ENCODE measurements at places on chromosomes 6 and 20. TPM values are rescaled to one million over a fixed set of nuclear protein-coding genes. Genes with fewer than 3 reads are reported as not detected.

DNA sequence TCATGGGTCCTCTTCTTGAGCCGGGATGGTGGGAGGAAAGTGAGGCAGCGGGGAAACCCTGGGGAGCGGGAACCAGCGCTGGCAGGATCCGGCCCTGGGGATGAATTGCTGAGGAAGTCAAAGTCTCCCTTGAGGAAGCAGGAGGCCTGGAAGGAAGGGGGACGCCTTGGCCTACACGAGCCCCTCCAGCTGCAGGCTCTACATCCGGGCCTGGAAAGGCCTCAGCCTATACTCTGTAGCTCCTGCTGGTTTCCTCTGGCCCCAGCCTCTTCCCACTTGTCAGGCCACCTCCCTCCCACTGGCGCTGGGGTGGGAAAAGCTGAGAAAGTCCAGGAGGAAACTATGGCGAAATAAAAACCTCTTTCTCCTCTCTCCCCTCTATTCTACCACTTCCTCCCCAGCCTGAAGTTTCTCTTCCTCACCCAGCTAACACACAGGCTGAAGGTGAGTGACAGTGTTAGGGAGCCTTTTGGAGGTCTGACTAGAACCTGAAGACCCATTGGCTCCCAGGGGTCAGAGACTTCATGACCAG, 14.9 kb downstream of the TREML2 start:
- H3K4me1 ChIP-seq, result peaks cover 27% of the 10 kb centered on the region
- no peak overlapping the region for H3K4me3 ChIP-seq
- no peak for DNase-seq
- H3K27ac ChIP-seq, result no peak overlapping the region
- H3K36me3 ChIP-seq, result peaks cover 6% of the 10 kb centered on the region

The MYB gene
- 89.6 TPM for total RNA-seq

DNA sequence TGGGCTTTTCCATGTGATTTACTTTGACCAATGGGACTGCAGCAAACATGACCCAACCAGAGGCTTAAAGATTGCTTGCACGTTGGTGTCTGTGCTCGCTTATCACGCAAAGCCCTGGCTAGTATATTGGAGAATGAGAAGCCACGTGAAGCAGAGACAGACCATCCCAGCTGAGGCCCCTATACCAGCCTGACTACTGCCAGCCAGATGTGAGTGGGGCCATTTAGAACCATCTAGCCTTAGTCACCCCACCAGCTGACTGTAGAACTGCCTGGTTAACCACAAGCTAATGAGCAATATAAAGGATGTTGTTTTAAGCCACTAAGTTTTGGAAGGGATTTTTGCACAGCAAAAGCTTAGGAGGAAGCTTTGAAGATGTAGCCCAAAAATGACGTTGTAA, 74.5 kb downstream of the MACROD2 start:
- no peak for DNase-seq
- no peaks in the 10 kb centered on the region for H3K4me1 ChIP-seq
- H3K4me3 ChIP-seq, result no peak overlapping the region
- no peaks in the 10 kb centered on the region for H3K27me3 ChIP-seq
- no peaks in the 10 kb centered on the region for H3K36me3 ChIP-seq

- H3K4me1 ChIP-seq, result peaks cover 55% of the 10 kb centered on the region
- DNase-seq, result no peak
- H3K4me3 ChIP-seq, result peak overlapping the region; percentile 4
- no peak overlapping the region for H3K27ac ChIP-seq
- no peaks in the 10 kb centered on the region for H3K27me3 ChIP-seq
- H3K36me3 ChIP-seq, result peaks cover 11% of the 10 kb centered on the region
Observed at GRCh38 chr20:1618954-1619540, 762 bp downstream of the SIRPB1 start.

DNA sequence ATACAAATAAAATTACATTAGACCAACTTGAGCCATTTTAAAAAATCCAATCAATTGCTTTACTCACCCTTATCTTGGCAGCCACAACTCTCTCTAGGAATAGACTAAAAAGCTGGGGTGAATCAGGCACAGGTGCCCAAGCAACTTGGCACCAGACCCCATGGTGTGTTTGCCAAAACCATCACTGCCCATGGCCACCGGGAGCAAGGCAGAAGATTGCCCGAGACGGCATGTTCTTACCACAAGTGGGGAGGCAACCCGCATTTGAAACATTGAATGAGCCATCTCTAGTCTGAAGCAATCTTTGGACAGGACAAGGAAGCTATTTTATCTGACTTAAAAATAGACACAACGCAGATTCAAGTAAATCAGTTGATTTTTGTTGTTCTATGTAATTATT, 69.0 kb downstream of the SMLR1 start:
- no peaks in the 10 kb centered on the region for H3K27me3 ChIP-seq
- no peak overlapping the region for H3K4me3 ChIP-seq
- no peaks in the 10 kb centered on the region for H3K4me1 ChIP-seq
- H3K36me3 ChIP-seq, result no peaks in the 10 kb centered on the region

DNA sequence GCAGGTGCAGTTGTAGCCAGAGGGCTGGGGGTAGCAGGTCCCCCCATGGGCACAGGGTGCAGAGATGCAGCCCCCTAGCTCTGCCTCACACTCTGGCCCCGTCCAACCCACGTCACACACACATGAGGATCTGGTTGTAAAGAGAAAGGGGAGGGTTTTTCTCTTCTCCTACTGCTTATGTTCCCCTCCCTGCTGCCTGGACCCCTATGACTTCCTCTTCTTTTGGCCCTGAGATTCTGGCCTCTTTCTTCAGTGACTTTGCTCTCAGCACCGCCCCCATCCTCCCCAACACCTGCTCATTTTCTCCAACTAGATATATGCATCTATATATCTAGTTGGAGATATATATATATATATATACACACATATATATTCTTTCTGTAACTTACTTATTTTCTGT, 9.7 kb downstream of the NOTCH4 start:
- no peak for DNase-seq
- H3K36me3 ChIP-seq, result no peaks in the 10 kb centered on the region

DNA sequence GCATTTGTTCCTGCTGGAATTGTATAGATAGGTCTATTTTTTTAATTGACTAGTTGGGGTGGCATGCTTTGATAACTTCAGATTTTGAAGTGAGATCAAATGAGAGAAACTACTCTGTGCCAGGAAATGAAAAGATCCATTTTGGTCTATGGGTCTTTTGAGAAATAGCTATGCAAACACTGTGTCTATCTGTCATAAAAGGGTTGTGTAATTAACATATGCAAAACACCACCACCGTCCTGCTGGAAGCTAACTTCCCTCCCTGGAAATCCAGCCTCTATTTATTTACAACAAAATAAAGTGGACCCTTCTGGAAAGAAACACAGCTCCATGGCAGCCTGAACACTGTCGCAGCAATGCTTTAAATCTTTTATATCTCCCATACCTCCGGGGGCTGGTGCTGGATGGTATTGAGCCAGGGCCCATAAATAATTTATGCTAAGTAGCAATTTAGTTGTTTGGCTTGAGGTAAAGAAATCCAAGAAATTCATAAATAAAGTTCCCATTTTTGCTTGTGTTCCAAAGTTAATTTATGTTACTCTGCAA, 244.2 kb upstream of the POU3F2 start:
- H3K4me3 ChIP-seq, result no peak overlapping the region
- no peaks in the 10 kb centered on the region for H3K36me3 ChIP-seq

DNA sequence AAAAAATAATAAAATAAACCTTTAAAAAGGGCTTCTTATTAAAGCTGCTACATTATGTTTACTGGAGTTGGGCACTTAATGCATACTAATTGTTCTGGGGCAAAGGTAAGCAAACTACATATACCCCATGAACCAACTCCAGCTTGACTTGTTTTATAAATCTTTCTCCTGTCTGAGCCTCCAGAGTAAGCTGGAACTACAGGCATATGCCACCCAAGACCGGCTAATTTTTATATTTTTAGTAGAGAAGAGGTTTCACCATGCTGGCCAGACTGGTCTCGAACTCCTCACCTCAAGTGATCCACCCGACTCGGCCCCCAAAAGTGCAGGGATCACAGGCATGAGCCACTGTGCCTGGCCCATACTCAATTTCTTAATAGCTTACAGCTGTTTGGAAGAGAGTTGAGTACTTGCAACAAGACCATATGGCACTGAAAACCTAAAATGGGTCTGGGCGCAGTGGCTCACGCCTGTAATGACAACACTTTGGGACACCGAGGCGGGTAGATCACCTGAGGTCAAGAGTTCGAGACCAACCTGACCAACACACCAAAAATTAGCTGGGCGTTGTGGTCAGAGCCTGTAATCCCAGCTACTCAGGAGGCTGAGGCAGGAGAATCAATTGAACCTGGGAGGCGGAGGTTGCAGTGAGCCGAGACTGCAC, 19.9 kb downstream of the ROMO1 start:
- H3K36me3 ChIP-seq, result peaks cover 67% of the 10 kb centered on the region
- H3K27me3 ChIP-seq, result no peaks in the 10 kb centered on the region
- DNase-seq, result no peak
- H3K4me3 ChIP-seq, result no peak overlapping the region
- H3K27ac ChIP-seq, result no peak overlapping the region

The COL9A1 gene
- total RNA-seq, result not detected

DNA sequence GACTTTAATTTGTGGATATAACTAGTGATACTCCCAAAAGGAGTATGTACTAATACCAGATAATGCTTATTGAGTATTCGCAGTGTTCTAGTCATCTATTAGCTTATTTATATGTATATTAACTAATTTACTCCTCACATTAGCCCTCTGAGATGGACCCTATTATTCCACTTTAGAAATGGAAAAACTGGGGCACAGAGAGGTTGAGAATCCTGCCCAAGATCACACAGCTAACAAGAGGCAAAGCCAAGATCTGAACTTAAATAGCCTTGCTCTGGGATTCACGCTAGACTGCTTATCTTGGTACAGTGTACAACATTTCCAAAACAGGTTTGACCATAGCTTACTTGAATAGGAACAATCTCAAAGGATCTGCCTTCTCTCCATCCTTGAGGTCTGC, 8.5 kb upstream of the SPO11 start:
- no peaks in the 10 kb centered on the region for H3K36me3 ChIP-seq
- DNase-seq, result no peak
- peaks cover 59% of the 10 kb centered on the region for H3K27me3 ChIP-seq
- H3K4me3 ChIP-seq, result no peak overlapping the region
- H3K27ac ChIP-seq, result no peak overlapping the region
- peaks cover 5% of the 10 kb centered on the region for H3K4me1 ChIP-seq

The TUBE1 gene
- total RNA-seq, result 76.6 TPM

GRCh38 chr6:130655586-130655985, 171.6 kb upstream of the SMLR1 start:
- no peak overlapping the region for H3K27ac ChIP-seq
- H3K36me3 ChIP-seq, result peaks cover 2% of the 10 kb centered on the region
- H3K4me3 ChIP-seq, result no peak overlapping the region

DNA sequence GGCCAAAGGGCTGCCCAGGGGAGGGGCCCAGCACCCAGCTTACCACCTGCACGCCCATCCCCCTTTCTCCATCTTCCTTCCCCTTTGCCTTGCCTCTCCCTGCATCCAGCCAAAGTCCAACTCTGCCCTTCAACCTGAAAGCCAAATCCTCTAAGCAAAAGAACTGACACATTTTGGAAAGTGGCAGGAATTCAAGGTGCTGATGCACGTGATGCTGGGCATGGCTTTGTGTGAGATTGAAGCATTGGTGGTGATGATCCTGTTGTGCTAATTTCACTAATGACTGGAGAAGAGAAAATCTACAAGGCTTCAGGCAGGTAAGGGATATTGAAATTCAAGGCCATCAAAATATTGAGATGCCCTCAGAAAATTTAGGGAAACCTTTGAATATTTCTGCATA, 23.3 kb downstream of the SYNDIG1 start:
- H3K4me3 ChIP-seq, result no peak overlapping the region
- no peak for DNase-seq
- H3K36me3 ChIP-seq, result no peaks in the 10 kb centered on the region
- no peaks in the 10 kb centered on the region for H3K27me3 ChIP-seq
- no peak overlapping the region for H3K27ac ChIP-seq
- no peaks in the 10 kb centered on the region for H3K4me1 ChIP-seq

The KIAA0408 gene
- total RNA-seq, result 6.6 TPM

DNA sequence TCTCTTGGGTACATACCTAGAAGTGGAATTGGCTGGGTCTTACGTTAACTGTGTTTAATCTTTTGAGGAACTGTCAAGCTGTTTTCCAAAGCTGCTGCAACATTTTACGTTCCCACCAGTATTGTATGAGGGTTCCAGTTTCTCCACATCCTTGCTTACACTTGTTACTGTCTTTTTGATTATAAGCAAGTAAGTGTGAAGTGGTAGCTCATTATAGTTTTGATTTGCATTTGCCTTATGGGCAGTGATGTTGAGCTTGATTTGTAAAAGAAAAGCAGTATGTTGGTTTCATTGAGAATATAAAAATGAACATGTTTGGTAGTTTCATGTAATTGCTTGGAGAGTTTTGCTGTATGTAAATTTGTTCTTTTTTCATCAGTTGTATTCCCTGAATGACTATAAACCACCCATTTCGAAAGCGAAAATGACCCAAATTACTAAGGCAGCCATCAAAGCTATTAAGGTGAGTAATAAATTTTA, 40.4 kb downstream of the SCAF8 start:
- H3K27ac ChIP-seq, result peak overlapping the region; percentile 53
- peaks cover 8% of the 10 kb centered on the region for H3K36me3 ChIP-seq
- H3K27me3 ChIP-seq, result no peaks in the 10 kb centered on the region
- peaks cover 50% of the 10 kb centered on the region for H3K4me1 ChIP-seq
- DNase-seq, result peak; percentile 24
- peak overlapping the region; percentile 5 for H3K4me3 ChIP-seq

- peak overlapping the region; percentile 86 for H3K4me3 ChIP-seq
- peaks cover 56% of the 10 kb centered on the region for H3K4me1 ChIP-seq
- H3K27me3 ChIP-seq, result no peaks in the 10 kb centered on the region
- H3K27ac ChIP-seq, result peak overlapping the region; percentile 93
Observed at GRCh38 chr20:31570735-31571617, 34.1 kb upstream of the ID1 start.

GRCh38 chr20:19274412-19275015, 62.1 kb downstream of the SLC24A3 start:
- H3K27ac ChIP-seq, result no peak overlapping the region
- no peaks in the 10 kb centered on the region for H3K27me3 ChIP-seq

- no peaks in the 10 kb centered on the region for H3K4me1 ChIP-seq
- no peaks in the 10 kb centered on the region for H3K36me3 ChIP-seq
- DNase-seq, result no peak
- no peaks in the 10 kb centered on the region for H3K27me3 ChIP-seq
- no peak overlapping the region for H3K4me3 ChIP-seq
Observed at GRCh38 chr6:48486373-48486772, 375.4 kb upstream of the PTCHD4 start.

DNA sequence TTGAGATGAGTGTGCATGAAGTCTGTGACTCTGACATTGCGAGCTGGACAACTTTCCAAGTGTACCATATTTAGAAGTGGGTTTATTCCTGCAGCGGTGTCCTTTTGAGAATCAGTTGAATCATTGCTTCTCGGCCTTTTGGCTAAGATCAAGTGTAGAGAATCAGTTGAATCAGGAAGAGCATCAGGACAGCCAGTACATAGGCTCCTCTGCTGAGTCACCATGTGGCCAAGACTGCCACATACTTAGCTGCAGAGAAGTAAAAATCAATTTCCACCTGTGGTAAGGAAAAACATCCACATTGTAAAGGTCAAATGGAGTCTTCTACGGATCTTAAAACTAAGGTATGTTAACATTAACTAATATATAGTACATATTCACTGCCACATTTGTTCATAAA, 428.4 kb upstream of the MARCKS start:
- H3K27me3 ChIP-seq, result no peaks in the 10 kb centered on the region
- H3K4me3 ChIP-seq, result no peak overlapping the region
- H3K36me3 ChIP-seq, result no peaks in the 10 kb centered on the region
- no peaks in the 10 kb centered on the region for H3K4me1 ChIP-seq
- DNase-seq, result no peak

The TNXB gene
- 10.9 TPM for total RNA-seq
